ENCODE measurements at places on chromosomes 3 and 15.

- DNase-seq, result no peak
Observed at GRCh38 chr3:143298380-143298779, 178.8 kb downstream of the CHST2 start.

GRCh38 chr15:93360976-93361375 is 272.0 kb upstream of the RGMA start:
- no peak for DNase-seq

GRCh38 chr3:50204804-50205412 is at the start of gene SLC38A3:
SLC38A3 (plus strand) TSS chr3:50205271; CDS start chr3:50214200, 8,929 bp downstream.
- DNase-seq, result no peak

- DNase-seq, result no peak
Observed at GRCh38 chr15:63178034-63178433, 11.4 kb upstream of the RAB8B start.

GRCh38 chr15:30001602-30002001 is 81.2 kb upstream of the GOLGA8J start:
- no peak for DNase-seq

DNA sequence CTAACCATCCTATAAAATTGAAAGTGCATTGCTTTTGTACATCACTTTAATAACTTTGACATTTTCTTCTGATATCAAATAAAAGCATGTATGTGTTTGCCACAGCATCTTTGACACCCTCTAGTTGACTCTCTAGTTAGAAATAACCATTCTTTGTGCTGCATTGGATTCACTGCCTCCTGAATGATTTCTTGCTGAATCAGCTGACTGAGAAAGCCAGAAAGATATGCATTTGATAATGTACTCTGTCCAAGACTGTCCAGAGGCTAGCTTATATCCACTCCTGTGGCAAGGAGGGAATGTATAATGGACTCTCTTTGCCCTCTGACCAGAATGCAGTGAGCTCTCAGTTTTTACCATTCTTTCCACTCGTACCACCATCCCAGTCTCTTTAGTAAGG is 6.2 kb downstream of the RAB11A start:
- DNase-seq, result no peak

- no peak for DNase-seq
Observed at GRCh38 chr15:100716456-100717085, 114.2 kb downstream of the ASB7 start.

GRCh38 chr15:70318594-70319465 is 221.1 kb upstream of the TLE3 start:
- peak; percentile 59 for DNase-seq

GRCh38 chr3:138460536-138461205 is 26.3 kb downstream of the ESYT3 start:
- DNase-seq, result no peak

- peak; percentile 9 for DNase-seq
Observed at GRCh38 chr3:196149375-196149774, 61.8 kb downstream of the ZDHHC19 start.

DNA sequence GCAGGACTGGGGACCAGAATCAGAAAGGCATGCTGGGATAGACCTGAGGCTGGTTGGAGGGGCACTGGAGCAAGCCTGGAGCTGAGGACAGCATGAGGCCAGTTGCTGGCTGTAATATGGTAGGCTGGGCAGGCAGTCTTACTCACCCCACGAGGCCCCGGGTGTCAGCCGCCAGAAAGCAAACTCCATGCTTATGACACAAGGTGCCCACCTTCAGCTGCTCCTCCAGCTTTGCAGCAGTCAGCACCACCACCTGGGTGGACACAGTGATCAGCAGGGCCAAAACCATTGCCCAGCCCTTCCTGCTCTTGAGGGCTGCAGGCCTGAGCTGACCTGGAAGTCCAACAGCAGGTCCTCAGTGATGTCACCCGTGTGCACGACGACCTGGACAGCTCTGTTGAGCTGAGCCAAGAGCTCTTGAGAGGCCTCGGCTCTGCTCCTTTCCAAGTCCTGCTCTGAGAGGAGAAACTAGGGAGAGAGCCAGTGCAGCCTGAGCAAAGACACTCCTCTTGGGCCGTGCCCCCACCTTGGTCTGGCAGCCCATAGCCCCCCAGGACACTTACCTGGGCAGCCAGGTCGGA is 747 bp downstream of the UBA7 start:
- DNase-seq, result no peak

GRCh38 chr3:189982321-189982945 is 138.3 kb downstream of the P3H2 start:
- no peak for DNase-seq

DNA sequence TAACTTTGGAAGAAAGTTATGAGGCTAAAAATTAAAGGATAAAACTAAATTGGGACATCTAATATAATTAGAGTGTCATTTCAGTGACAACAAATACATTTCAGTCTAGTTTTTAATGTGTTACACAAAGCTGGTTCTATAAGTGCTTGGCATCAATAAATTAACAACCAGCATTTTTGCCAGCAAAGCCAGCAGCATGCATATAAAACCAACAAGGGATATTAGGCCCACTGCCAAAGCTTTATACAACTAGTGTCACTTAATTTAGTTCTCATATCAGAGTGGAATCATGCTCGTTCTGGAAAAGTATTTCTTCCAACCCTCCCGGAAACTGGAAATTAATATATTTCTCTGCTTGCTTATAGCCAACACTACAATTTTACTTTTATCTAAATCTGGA is 88.8 kb downstream of the THBS1 start:
- DNase-seq, result no peak

- no peak for DNase-seq
Observed at GRCh38 chr3:119227070-119227850, 13.4 kb downstream of the B4GALT4 start.

DNA sequence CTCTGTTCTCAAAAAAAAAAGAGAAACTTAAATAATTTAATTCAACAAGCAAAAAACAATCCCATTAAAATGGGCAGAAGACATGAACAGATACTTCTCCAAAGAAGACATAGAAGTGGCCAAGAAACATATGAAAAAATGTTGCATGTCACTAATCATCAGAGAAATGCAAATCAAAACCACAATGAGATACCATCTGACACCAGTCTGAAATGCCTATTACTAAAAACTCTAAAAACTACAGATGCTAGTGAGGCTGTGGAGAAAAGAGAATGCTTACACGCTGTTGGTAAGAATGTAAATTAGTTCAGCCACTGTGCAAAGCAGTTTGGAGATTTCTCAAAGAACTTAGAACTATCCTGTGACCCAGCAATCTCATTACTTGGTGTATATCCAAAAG is 382.9 kb downstream of the OTOL1 start:
- no peak for DNase-seq

Measured in brain microvascular endothelial cell (primary cell).